Spleen (tissue), 13 donors: ENCODE measurements at places on chromosomes 3 and 15. TPM values are rescaled to one million over a fixed set of nuclear protein-coding genes. Genes with fewer than 3 reads are reported as not detected.

GRCh38 chr3:72999951-73000350 is 3.3 kb downstream of the PPP4R2 start:
- DNase-seq = no peak

Gene PYGO1
- 1.1 TPM for total RNA-seq

- peak; percentile 24 for DNase-seq
Observed at GRCh38 chr15:66186049-66186825, 67.3 kb downstream of the MEGF11 start.

Gene CASR
- total RNA-seq = 0.19 TPM

GRCh38 chr15:72865486-72865885 is 81.9 kb upstream of the ADPGK start:
- DNase-seq = no peak

DNA sequence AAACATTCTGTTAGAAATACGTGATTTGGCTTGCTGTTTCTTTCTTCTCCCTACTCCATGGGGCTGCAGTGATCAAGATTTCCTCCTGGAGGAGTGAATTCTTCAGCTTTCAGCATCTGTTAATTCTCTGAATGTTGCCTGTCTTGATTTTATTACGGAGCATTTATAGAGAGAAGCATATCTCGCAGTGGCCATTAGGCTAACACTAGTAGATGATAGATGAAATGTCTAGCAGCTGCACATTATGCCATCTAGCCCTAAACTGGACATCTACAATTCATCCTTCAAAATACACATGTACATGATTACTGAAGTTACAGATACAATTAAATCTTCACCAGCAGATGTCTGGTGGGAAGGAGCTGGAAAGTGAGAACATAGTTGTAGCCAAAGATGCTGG is 769.8 kb upstream of the NECTIN3 start:
- DNase-seq = no peak

Gene C3orf49
- total RNA-seq = not detected

DNA sequence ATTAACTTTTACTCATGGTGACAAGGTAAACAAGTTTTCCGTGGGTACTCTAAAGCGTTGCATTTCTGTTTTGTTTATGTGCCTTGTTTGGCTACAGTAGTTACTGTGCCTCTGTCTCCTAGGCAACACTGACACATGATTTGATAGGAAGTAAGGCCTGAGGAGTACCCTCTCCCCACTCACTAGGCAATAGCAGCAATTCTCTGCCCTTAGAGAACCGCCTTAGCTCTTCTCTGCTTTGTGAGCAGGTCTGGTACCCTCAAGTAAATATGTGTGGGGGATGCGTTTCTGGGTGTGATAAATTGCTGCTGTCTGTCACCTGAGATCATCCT is at the start of gene IL5RA:
Gene IL5RA, minus strand, starts transcription at position 76 of the 332 bp plus-strand sequence. CDS start 5,390 bp downstream, outside the sequence.
- no peak for DNase-seq

Gene VGLL3
- total RNA-seq = 2.8 TPM

Gene LTF
- total RNA-seq = 598 TPM

GRCh38 chr15:29601811-29602210 is 220.5 kb downstream of the TJP1 start:
- no peak for DNase-seq

DNA sequence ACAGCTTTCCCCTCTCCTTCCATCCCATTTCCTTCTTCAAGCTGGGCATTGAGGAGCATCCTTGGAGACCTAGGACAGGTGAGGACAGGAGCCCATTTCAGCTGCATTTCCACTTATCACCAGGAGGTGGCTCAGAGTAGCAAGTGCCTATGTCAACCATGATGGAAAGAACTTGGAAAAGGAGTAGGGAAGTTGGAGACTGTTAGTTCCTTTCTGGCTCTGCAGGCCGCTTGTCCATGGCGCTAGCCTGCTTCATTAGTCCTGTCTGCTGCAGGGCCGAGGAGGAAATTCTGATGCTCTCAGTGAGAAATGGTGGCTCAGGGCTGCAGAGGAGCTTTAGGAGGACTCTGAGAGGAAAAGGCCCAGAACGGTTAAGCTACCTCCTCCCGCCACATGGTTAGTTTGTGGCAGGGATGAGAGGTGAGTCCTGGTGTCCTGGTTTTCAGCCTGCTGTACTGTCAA is 7.0 kb upstream of the CD276 start:
- DNase-seq = no peak

DNA sequence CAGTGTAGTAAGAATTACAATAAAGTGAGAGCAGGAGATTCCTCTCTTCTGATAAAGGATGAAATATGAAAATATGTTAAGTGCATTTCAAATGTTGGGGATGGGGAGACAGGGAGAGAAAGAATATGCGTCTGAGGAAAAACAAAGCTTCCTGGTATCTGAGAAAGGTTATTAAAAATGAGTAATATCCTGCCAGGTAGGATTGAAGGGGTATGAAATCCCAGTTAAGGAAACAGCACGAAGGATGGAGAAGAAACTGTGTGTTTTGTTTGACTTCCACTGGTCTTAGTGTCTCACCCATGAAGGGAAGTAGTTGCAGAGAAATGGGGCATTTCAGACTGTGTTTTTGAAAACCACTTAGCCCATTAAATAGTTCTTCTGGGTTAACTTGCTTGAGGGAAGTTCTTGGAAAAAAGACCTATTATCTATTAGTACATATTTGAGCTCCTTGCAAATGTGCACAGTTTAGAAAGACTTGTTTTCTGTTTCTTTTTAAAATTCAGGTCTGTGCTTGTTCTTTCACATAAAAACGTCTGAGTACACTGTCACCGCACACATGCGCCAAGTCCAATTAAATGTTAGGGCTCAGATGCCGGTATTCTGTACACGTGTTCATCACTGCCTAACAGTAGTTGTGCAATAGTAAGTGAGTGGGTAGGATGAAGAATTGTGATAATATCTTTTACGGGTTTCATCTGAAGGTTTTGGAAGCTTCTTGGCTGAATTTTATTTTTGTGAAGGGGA is 196.1 kb upstream of the P2RY1 start:
- DNase-seq = no peak

DNA sequence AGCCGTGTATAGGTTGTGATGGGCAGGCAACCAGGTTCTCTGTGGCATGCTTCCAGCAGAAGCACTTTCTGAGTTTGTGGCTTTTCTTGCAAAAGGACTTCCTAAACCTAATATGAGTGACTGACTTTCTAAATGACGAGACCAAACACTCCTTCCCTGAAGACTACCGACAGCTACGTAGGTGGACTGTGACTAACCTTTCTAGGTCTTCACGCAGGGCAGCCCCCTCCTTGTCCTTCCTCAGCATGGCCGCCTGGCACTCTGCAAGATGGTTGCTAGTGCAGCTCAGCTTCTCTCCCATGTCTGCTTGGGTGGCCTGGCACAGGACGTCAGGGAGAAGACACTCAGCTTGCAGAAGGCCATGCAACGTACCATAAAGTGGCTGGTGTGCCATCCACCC is 20.9 kb downstream of the CXCR6 start:
- DNase-seq = no peak

GRCh38 chr15:29568840-29569532 is 253.3 kb downstream of the TJP1 start:
- DNase-seq = no peak

DNA sequence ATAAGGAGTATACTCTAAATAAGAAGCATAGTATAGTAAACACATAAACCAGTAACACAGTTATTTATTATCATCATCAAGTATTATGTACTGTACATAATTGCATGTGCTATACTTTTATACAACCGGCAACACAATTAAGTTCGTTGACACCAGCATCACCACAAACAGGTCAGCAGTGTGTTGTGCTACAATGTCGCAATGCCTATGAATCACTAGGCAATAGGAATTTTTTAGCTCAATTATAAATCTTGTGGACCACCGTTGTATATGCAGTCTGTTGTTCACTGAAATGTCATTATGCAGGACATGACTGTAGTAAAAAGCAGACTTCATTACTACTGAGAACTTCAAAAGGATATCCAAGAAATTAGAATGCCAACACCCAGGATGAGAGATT is 177.0 kb downstream of the PDCD6IP start:
- no peak for DNase-seq

GRCh38 chr3:144104186-144104585 is 132.6 kb downstream of the DIPK2A start:
- no peak for DNase-seq

- DNase-seq = no peak
Observed at GRCh38 chr15:89007989-89008388, 80.3 kb upstream of the ABHD2 start.

Gene TRIM71
- total RNA-seq = 0.03 TPM

GRCh38 chr15:65824941-65825544 is 33.0 kb upstream of the DENND4A start:
- no peak for DNase-seq

- no peak for DNase-seq
Observed at GRCh38 chr15:59491062-59491461, 53.1 kb downstream of the FAM81A start.

Gene SCN11A
- 6.0 TPM for total RNA-seq

Gene MCTP2
- 173 TPM for total RNA-seq

Gene ZPLD1
- not detected for total RNA-seq

DNA sequence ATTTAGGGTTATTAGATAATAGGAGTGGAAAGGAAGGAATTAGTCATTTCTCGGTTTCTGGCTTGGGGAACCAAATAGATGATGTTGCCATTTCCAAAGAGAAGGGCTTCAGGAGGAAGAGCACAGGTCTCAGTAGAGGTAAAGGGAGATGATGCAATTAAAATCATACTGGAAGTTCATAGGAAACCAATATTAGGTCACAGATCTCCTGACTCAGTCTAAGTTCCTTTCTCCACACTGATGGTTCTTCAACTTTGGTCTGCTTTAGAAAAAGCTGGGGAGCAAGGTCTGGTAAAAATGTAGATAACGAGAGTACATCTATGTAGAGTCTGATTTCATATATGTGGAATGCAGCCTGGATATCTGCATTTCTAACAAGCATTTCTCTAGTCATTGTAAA is 130.9 kb downstream of the POLQ start:
- no peak for DNase-seq

Gene PLA2G4D
- not detected for total RNA-seq

DNA sequence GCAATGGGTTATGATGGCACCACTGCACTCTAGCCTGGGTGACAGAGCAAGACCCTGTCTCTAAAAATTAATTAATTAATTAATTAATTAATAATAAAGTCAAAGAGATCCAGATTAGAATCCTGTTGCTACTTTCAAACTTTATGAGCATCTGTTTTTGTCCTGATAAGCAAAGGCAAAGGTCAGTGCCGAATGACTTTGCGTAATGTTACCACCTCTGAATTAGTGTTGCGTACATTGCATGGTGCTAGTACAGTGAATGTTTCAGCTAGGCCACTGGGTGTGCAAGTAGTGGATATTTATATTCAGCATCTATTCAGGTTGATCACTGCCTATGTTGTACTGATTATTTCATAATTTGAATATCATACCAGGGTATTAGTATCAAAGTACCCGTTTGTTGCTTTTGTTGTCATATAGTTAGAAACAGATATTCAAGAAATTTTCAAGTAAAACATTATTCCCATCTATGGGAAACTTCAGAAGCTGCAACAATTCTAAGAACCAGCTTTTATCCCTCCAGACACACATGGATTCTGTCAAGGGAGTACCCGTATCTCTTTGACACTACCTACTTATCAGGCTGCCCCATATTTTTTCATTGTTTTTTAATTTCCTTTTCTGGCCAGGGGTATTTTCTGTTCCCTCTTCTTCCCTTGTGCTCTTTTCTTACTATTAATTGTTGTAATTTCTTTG is 127.1 kb upstream of the GRM7 start:
- no peak for DNase-seq

DNA sequence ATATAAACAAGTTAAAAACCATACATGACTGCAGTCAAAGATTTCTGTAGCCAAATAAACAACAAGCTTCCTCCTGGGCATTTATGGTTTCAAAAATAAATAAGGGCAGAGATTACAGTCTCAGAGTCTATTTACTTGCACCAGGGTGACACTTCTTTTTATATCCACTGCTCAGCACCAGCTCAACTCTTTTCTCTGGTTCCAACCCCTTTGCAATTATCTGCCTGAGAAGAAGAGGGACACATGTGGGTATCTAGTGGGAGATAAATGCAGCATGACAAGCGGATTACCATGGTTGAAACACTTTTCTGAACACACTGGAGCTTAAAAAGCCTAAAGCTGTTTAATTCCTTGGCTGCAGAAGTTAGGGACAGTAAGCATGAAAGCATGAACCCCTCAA is 311.5 kb downstream of the CNTN3 start:
- no peak for DNase-seq

DNA sequence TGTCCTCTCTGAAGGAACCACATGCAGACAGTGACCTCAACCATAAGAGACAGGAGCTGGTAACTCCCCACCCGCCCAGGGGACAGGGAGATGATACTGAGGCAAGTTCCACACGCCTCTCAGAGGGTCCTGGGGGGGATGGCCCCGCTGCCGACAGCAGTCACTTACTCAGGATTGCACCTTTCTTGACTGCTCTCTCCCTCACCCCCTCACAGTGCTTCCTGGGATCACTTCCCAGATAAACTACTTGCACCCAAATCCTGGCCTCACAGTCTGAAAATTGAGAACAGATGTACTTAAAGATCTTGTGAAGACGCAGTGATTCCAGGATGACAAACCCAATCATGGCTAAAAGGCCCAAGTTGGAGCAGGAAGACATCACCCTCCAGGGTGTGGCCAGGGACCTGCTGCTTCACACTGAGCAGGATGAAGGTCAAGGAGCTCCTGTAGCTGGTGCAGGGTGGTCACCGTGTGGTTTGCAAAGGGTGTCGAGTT is 207.6 kb downstream of the ADAMTS17 start:
- no peak for DNase-seq

Gene SNX4
- 27.0 TPM for total RNA-seq

GRCh38 chr3:99681512-99681911 is 43.1 kb downstream of the COL8A1 start:
- DNase-seq = no peak

Gene TCTA
- 26.1 TPM for total RNA-seq

Gene SNTN
- total RNA-seq = not detected

DNA sequence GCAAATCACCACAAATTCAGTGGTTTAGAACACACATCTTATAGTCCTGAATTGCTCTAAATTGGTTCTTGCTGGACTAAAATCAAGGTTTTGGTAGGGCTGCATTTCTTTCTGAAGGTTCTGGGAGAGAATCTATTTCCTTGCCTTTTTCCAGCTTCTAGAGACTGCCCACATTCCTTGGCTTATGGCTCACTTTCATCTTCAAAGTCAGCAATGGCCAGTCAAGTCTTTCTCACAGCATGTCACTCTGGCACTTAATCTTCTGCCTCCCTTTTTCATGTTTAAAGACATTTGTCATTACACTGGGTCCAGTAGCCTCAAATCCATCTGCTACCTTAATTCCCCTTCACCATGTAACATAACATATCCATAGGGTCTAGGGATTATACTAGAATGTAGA is 149.0 kb downstream of the NEK10 start:
- DNase-seq = no peak

- DNase-seq = no peak
Observed at GRCh38 chr3:132966374-132966773, 71.8 kb upstream of the TMEM108 start.

GRCh38 chr3:114848643-114849350 is 298.3 kb downstream of the ZBTB20 start:
- no peak for DNase-seq

- DNase-seq = no peak
Observed at GRCh38 chr3:151330379-151330778, 1.0 kb upstream of the P2RY13 start.

Gene CCDC80
- total RNA-seq = 30.6 TPM
